ENCODE measurements at places on chromosomes 12 and 14.

DNA sequence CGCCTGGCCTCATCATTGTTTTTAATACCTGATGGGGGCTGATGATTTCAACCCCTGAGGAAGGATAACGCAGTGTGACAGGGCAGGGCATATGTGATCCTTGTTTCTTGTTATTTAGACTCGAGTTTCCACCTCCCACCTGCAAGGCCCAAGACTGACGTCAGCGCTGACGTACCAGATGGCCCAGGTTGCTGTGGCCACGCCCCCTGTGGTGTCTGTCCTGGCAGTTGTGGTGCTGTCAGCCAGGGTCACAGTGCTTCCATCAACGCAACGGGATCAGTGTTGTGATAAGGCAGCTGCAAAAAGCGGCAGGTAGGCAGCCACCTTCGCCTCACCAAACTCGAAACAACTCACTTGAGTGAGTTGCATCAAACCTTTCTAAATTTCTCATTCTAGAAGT lies 18.4 kb downstream of the DDX51 start:
- no peak for DNase-seq

DNA sequence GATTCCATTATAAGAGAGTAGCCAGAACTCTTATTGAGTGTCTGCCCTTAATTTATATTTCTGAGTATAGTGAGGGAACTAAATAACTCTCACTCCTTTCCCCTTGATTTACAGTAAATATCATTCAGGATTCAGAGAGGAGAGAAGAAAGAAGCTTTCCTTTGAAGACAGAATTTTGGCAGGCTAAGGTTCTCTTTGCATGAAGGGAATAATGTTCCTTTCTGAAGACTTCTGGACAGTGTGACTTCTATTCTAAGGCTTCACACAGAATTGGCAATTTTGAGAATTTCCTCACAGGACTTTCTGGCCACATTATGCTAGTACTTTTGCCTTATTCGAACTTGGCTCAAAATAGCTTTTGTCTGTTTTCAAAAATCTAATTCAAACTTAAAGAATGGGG lies 352.2 kb upstream of the FBXO33 start:
- DNase-seq: no peak

DNA sequence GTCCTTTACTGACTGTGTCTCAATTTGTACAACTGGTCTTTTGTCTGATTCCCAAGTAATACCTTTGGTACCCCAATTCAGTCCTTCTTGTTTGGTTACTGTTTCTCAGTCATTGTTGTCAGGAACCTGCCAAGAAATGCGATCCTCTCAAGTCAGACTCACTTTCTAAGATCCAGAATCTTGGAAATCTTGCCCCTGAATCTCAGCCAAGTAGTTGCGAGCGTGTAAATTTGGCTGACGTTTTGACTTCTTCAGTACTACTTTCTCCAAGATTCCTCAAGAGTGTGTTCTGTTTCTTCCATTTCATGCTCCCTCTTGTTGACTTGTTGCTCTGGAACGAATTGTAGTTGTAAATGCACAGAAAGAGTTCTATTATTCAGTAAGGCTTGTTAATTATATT lies 114.0 kb downstream of the MSRB3 start:
- DNase-seq: no peak

GRCh38 chr12:123450636-123451035 lies 7.3 kb upstream of the SNRNP35 start:
- DNase-seq: no peak

Measured in cardiac fibroblast (primary cell).